ENCODE measurements at places on chromosomes 11 and 22. TPM values are rescaled to one million over a fixed set of nuclear protein-coding genes. Genes with fewer than 3 reads are reported as not detected.

DNA sequence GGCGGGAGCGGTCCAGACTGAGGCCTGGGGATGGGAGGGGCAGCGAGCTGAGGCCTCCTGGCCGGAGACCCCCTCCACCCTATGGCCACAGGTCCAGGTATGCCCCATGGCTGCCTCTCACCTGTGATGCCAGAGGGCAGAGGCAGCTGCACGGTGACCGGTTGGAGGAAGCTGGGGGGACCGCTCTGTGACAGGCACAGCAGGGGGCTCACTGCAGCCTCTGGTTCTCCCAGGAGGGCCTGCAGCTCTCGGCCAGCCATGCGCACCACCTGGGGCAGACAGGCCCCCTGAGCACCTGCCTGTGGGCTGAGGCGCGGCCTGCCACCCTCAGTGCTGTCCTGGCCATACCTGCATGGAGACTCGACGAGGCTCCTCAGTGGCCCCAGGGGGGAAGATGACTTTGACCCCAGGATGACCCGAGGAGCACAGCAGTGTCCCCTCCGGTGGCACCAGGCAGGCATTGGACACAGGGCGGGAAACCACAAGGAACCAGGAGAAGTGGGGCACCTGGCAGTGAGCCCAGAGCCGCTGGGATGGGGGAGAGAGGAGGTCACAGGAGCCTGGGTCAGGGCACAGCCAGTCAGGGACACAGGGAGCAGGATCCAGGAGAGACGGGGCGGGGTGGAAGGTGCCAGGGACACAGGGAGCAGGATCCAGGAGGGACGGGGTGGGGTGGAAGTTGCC lies 3.2 kb upstream of the SLC25A22 start:
- no peak overlapping the region for H3K4me3 ChIP-seq
- H3K4me1 ChIP-seq: peaks cover 31% of the 10 kb centered on the region
- no peaks in the 10 kb centered on the region for H3K27me3 ChIP-seq
- no peak overlapping the region for H3K27ac ChIP-seq
- DNase-seq: no peak

DNA sequence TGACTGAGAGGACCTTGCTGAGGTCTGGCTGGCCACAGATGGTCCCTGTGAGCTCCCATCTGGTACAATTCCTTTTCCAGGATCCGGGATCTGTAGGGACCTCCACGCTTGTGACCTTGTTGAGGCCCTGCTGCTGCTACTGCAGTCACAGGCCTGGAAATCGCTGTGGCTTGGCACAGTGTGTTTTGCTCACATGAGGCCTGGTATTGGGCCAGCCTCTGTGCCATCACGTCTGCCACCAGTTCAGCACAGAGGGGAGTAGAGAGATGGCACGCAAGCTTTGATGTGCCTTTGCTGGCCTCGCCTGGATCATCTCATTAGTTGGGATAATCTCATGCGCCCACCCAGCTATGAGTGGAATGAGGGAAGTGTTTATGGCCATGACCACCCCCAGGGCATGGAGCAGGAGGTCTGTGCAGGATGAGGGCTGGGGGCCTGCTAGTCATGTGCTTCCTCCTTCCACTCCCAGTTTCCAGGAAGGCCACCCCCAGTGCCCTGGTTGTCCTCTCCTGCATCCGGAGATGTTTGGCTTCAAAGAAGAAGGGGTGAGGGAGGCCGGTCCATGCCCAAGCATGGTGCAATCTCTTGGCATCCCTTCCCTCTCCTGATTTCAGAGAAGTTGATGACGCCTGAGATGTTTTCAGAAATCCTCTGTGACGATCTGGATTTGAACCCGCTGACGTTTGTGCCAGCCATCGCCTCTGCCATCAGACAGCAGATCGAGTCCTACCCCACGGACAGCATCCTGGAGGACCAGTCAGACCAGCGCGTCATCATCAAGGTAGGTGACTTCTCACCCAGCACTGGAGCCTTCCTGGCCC lies 22.4 kb downstream of the DERL3 start:
- H3K36me3 ChIP-seq: peaks cover 22% of the 10 kb centered on the region
- no peak overlapping the region for H3K4me3 ChIP-seq
- H3K27ac ChIP-seq: no peak overlapping the region
- no peaks in the 10 kb centered on the region for H3K27me3 ChIP-seq
- DNase-seq: no peak

Gene IGSF9B
- total RNA-seq: 36.5 TPM

- DNase-seq: no peak
- H3K27ac ChIP-seq: no peak overlapping the region
- H3K27me3 ChIP-seq: no peaks in the 10 kb centered on the region
- peaks cover 5% of the 10 kb centered on the region for H3K36me3 ChIP-seq
These were observed 56.3 kb downstream of the VSIG10L2 start for GRCh38 chr11:126002181-126002580.

Gene KREMEN1
- total RNA-seq: 27.1 TPM

DNA sequence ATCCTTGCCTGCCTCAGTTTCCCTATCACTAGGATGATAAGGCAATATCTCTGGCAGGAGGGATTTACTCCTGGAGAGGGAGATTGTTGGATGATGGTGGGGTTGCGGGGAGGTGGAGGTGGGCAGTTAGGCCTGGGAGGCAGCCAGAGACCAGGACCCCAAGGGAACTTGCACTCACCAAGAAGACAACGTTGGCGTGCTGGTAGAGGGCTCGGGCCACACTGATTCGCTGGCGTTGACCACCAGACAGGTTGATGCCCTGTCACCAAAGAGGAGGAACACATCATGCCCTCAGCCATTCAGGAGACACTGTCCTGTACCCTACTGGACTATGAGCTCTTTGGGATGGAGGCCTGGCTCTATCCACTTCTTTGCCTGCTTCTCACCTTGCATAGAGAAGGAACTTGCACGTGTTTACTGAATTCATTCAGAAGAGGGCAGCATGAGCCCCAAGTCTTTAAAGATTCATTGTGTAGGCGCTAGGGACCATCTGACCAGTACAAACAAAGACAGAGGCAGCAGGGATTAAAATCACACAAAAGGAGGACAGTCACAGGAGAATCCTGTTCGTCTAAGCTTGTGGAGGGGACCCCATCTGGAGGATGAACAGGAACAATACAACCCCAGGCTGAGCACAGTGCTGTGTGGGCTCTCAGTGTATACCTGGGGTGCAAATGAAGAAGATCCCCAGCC lies 24.2 kb upstream of the KCNJ11 start:
- H3K4me3 ChIP-seq: no peak overlapping the region
- no peak overlapping the region for H3K27ac ChIP-seq
- H3K27me3 ChIP-seq: no peaks in the 10 kb centered on the region
- H3K36me3 ChIP-seq: no peaks in the 10 kb centered on the region
